ENCODE measurements at places on chromosomes 13 and 19.

GRCh38 chr19:14414926-14415690, 4.0 kb downstream of the DDX39A start:
- no peak for DNase-seq

GRCh38 chr13:79258489-79258888, 147.6 kb downstream of the RBM26 start:
- no peak for DNase-seq

- DNase-seq = no peak
Measured at GRCh38 chr13:86660090-86660489, 860.9 kb upstream of the SLITRK6 start.

- no peak for DNase-seq
Measured at GRCh38 chr13:51221674-51222036, 543 bp upstream of the FAM124A start.

- DNase-seq = no peak
Measured at GRCh38 chr13:40197936-40198595, 468.4 kb downstream of the FOXO1 start.

All from activated naive CD4-positive, alpha-beta T cell treated with Interleukin-2 at 50 U/mL for 16 hours (primary cell).